ENCODE measurements at places on chromosomes 6 and 20. TPM values are rescaled to one million over a fixed set of nuclear protein-coding genes. Genes with fewer than 3 reads are reported as not detected.

DNA sequence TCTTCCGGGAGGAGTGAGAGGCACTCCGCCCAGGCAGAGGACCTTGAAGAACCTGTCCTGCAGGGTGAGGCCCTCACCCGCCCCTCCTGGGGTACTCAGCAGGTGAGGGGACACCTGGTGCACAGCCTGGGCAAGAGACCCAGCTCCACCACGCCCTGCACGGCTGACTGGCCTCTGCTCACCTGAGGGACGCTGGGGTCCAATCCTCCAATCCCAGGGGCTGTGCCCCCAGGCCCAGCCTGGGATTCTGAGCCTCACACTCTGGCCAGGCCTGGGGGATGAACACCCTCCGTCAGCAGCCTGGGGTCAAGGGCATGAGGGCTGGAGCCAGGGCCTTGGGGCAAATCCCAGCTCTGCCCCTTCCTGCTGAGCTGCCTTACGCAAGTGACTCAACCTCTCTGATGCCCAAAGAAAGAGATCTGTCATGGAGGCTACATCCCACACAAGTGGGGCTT lies 149.9 kb upstream of the PTPN1 start:
- no peak for DNase-seq

GRCh38 chr6:20877008-20877937 lies 343.0 kb downstream of the CDKAL1 start:
- no peak for DNase-seq

- DNase-seq = no peak
Measured at GRCh38 chr6:99181174-99181573, 168.3 kb downstream of the FAXC start.

TSHZ2 gene
- 0.89 TPM for total RNA-seq

DNA sequence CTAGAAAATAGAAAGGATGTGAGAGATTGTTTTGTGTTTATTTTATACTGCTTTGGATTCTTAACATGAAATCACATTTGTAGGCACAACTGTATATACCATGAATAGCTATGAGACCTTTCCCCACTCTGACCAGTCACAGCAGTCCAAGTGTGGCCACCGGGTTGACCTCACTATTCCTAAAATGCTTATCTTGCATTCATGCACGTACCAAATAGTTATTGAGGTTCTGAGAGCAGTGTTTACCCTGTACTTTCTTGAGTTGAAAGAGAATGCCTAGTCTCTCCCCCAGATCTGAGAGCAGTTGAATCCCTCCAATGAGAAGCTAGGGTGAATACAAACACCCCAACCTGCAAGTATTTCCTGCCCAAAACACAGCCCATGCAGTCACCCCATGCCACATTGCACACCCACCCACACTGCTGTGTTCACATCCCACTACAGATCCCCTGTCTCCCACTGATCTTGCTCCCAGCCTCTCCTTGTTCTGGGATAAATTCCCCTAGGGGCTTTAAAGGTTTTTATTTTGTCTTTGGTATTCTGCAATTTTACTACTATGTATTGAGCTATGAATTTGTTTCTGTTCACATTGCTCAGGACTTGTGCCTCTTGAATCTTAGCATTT lies 51.6 kb downstream of the GOPC start:
- no peak for DNase-seq

GHRH gene
- not detected for total RNA-seq

DNA sequence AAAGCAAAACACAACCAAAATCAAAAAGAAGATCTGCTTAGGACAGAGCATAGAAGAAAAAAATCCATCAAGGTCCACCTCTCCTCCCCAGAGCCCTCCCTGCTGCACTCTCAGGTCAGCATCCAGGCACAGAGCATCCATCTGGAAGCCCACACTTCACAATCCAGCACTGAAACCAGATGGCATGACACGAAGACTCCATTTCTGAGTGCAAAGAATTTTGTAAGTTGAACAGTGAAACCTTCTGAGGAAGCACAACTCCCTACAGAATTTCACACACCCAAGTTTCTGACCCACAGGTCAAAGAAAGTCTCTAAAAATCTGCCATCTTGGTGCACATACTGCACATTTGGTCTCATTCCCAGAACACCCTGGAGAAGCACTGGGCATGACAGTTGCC lies 128.8 kb upstream of the STXBP5 start:
- no peak for DNase-seq
